Activated gamma-delta T cell treated with anti-CD3 and anti-CD28 coated beads, Interleukin-2, amount 50 U/mL, for 16 hours (primary cell): ENCODE measurements at places on chromosomes 2 and 18.

DNA sequence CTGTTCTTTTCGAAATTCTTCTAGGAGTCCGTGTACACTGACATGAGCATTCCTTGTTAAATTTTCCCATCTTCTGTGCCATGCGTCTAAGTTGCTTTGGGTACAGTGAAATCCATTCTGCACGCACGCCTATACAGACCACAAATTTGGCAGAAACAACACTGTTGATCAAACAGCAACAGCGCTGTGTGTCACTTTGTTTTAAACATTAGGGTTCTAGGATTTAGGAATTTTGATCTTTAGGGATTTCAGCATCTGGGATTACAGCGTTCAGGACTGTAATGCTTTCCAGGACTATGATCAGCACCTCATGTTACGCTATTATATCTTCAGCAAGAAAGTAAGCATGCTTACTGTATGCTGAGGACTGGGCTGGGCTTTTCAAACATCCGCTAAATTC, 47.1 kb upstream of the FHL2 start:
- DNase-seq: no peak

DNA sequence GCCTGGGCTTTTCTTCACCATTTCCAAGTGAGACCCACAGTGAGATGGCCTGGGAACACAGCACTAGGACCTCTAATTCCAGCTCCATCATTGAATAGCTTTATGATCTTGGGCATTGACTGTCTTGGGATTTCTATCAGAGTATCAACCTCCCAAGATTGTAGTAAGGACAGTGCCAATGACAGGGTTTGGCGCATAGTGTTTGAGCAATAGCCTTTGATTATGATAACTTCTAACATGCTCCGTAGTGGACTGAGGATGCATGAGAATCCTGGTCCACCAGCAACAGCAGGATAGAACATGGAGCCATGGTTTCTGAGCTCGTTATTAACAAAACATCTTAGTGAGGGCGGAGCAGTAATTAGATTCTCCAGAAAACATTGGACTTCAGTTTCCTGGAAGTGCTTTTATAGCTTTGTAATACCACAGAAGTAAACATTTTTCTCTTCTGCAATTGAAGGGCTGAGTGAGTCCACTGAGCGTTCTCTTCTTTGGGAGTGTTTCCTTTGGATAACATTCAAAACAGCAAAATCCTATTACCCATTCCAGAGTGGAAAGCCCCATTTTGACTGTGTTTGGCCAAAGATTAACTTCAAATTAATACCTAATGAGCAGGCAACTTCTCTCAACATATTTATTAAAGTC, 63.7 kb downstream of the IL1R2 start:
- DNase-seq: no peak

- no peak for DNase-seq
These were observed 107.1 kb downstream of the CTNNA2 start for GRCh38 chr2:79619976-79620375.

DNA sequence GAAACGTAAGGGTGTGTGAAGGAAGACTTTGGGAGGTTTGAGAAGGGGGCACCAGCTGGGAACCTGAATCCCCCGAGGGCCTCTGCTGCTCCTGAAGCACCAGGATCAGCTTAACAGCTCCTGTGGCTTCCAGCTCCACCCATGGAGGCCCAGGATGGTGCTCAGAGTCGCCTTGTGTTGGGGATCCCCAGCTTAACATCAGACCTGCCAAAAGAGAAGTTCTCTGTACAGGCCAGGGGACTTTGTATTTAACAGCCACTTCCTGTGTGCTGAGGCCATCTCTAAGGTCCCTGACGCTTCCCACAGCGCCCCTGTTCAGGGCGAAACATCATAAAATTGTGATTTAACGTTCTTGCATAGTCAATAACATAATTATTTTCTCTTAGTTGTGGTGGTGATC, 77.5 kb downstream of the NCK2 start:
- DNase-seq: no peak

GRCh38 chr2:55236992-55237543, 4.6 kb downstream of the RPS27A start:
- no peak for DNase-seq

DNA sequence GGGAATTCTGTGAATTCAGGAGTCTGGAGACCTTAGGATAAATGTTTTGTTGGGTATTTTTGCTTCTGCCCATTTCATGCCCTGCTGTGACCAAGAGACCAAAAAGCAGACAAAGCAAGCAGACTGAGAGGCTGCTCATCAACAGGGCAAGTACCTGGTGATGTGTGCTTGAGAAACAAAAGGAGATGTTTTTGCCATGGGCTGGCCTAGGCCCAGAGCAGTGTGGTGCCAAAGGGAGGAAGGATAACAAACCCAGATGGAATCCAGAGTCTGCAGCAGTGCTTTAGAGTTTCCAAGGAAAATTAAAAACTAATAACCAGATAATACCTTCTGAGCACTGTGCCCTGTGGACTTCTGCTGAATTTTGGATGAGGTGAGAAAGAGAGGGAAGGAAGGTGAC, 538.4 kb downstream of the STK39 start:
- no peak for DNase-seq

GRCh38 chr2:221485503-221485870, 86.6 kb downstream of the EPHA4 start:
- no peak for DNase-seq

DNA sequence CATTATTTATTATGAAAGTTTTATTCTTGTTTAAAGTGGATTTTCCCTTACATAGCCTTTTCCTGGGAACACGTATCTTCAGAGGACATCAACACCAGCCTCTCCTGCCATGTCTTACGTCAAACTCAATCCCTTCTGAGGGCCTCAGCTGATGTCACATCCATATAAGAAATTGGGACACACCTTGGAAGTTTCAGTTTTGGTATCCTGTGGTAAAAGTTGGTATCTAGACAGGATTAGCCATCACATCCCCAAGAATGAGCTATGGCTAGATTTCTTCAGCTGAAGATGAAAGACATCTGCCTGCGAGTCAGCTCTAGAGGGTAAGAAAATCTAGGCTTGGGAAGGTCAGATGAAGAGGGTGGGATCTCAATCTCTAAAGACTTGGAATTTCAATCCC, 75.8 kb upstream of the ZNF516 start:
- no peak for DNase-seq

DNA sequence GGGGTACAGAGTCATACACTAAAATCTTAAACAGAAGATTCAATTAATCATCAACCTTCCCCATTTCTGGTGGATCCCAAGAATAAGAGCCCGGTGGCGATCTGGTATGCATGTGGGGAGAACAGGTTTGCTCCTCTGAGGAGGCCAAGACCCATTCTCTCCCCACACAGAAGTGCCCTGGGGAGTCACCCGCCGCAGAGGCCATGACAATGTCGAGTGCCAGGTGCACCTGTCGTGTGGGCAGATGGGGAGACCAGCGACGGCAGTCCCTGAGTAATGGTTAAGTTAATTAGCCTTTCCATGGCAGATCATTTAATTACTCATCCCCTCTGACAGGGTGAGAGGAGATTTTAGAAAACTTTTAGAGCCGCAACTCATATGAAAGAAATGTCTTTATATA, 345.0 kb downstream of the NCKAP5 start:
- no peak for DNase-seq

DNA sequence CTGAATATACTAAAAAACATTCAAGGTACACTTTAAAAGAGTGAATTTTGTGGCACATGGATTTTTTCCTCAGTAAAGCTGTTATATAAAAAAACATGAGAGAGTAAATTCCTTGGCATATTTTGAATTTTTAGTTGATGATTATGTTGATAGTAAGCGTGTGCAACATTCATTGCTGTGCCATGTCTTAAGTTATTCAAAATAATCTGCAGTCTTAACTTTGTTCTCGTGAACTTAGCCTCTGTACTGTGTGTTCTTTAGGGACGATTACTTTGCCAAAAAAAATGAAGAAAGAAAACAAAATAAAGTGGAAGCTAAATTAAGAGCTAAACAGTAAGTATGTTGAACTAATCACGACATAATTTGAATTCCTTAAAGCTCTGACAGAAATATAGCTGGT, 9.6 kb downstream of the SSB start:
- DNase-seq: no peak

GRCh38 chr2:237967463-237967951, 693 bp downstream of the UBE2F start:
- DNase-seq: no peak

DNA sequence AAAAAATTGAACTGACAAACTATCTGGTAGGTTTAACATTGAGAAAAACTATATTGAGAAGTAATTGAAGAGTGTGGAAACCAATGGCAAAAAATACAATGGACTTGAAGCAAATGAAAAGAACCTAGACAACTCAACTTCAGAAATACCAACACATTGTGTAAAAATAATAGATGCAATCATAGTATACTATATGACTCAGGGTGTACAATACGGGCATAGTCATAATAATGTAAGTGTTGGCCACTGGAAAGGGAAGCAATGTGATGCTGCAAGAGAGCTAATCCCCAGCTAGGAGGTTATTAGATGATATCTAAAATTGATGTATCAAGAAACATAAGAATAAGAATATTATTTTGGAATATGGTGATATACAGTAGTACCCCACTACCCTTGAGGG, 45.3 kb downstream of the SMAD7 start:
- DNase-seq: no peak

DNA sequence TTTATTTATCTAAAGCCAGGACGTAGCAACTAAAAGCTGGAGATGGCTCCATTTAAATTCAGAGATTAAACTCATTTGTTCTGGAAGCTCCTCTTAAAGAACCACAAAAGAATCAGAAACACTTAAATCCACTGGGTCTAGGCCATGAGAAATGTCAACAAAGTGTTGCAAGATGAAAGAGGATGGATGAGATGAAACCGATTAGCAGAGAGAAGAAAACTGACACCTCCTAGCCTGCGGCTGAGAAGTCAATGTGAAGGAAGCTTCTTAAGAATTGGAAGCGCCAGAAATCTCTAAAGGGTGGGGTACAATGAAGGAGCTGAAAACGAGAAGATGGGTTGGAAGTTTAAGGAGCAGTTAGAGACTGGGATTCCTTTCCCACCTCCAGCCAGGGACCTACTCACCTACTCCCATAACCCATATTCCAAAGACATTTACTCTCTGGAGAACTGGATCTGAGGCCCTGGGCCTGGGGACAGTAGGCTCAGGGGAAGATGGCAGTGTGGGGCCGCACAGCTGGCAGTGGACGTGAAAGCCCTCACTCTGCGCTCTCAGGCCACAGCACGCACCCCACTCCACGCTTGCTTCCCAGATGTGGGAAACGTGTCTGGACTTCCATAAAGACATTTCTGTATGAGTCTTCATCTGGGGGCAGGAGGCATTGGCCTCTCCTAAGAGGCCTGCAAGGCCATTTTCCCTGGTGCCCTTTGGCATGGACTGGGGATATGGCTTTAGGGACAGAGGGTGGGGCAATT, 188.4 kb downstream of the LOXHD1 start:
- DNase-seq: no peak

- DNase-seq: no peak
These were observed 148.8 kb downstream of the MBD2 start for GRCh38 chr18:54075689-54076088.

DNA sequence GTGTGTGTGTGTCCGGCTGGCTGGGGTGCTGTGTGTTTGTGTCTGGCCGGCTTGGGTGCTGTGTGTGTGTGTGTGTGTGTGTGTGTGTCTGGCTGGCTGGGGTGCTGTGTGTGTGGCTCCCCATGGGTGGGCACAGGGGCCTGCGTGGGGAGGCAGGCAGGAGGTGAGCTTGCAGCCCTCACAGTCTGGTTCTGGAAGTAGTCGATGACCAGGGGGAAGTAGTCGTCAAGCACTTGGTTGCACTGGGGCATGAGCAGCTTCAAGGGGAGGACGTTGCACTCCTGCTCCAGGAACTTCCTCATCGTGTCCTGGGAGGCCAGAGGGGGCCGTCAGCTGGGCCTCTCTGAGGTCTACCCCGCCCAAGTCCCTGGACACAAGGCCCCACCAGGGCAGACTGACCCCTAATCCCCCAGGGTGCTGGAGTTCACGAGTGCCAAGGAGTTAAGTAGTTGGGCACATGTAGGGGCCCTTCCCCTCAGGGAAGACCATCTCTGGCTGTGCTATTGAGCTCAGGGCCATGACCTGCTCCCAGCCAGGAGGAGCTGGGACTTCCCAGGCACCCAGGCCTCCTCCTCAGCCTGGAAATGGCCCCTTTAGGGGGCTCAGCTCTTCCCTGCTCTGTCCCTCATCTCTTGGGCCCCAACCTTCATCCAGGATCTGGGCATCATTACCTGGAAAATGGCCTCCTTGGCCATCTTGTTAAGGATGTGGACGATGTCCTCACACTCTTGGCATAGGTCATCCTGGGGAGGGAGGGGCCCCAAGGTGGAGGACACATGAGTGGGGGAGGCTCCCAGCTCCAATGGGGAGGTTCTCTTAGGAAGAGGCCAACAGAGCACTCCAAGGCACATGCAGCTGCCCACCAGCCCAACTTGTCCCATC, 1.3 kb downstream of the SFTPB start:
- no peak for DNase-seq

GRCh38 chr2:105294046-105294445, 35.5 kb downstream of the TGFBRAP1 start:
- DNase-seq: no peak

GRCh38 chr2:42618972-42619371, 50.5 kb downstream of the MTA3 start:
- no peak for DNase-seq

GRCh38 chr2:15918761-15919356, 21.5 kb upstream of the MYCN start:
- no peak for DNase-seq

DNA sequence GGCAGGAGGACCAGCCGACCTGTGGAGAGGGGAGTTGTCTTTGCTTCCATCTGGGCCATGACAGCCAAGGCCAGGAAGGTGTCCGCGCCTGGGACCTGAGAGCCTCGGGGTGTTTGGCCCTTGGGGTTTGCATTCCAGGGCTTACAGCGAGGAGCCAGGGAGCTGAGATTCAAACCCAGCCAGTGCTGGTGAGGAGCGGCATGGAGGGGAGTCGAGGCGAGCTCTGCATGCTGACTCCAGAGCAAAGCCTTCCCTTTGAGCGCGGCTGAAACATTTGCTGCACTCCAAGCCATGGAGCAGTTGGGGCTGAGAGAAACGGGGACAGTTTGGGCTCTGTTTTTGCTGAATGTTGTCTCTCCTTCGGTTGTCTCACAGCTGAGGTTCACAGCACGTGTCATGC, 77.4 kb downstream of the TWIST2 start:
- DNase-seq: no peak

DNA sequence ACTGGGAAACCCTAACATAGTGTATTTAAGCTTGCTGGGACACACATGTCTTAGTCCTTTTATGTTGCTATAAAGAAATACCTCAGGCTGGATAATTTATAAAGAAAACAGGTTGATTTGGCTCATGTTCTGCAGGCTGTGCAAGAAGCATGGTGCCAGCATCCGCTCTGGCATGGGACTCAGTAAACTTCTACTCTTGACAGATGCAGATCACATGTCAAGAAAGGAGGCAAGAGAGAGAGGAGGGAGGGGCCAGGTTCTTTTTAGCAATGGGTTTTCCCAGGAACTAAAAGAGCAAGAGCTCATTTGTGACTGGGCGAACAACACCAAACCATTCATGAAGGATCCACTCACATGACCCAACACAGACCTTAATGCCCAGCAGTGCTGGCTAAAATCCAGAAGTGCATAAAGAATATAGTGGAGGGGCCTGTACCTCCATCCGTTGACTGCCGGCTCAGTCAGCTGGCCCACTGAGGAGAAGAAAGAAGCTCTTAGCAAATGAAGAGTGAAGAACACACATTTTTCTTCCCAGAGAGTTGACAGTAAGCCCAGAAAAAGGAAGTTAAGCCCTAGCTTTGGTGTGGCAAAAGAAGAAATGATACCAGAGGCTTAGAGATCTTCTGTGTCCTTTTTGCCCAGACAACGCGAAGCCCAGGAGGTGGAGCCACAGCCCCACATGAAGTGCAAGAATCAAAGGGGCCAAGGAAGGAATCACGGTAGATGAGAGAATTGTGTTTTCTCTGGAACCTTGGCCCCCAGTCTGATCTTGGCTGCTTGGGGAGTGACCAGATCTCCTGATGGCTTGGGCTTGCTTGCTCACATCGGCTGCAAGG, 183.5 kb upstream of the FAM98A start:
- DNase-seq: no peak
